ENCODE measurements at places on chromosomes 1 and 21. TPM values are rescaled to one million over a fixed set of nuclear protein-coding genes. Genes with fewer than 3 reads are reported as not detected.

The ELAPOR1 gene
- total RNA-seq, result 0.56 TPM

The KRTAP13-3 gene
- not detected for total RNA-seq

The RHEX gene
- 4.3 TPM for total RNA-seq

The ACTN2 gene
- total RNA-seq, result 7.4 TPM

The HRNR gene
- 0.05 TPM for total RNA-seq

The PGLYRP4 gene
- not detected for total RNA-seq

The PDE9A gene
- total RNA-seq, result 4.0 TPM

The AVPR1B gene
- total RNA-seq, result not detected

The SUSD4 gene
- total RNA-seq, result 1.00 TPM

The FAM72B gene
- 0.57 TPM for total RNA-seq

The SLC1A7 gene
- 1.7 TPM for total RNA-seq

The NR1I3 gene
- not detected for total RNA-seq

The MANEAL gene
- 1.8 TPM for total RNA-seq

The CDK18 gene
- total RNA-seq, result 5.9 TPM

The SERTAD4 gene
- total RNA-seq, result 1.7 TPM

The RNF2 gene
- 15.3 TPM for total RNA-seq

The TNFRSF4 gene
- total RNA-seq, result 2.8 TPM

The CCDC181 gene
- total RNA-seq, result 0.51 TPM

The PSMA5 gene
- 51.2 TPM for total RNA-seq

The NUDT17 gene
- 1.8 TPM for total RNA-seq

The PAPPA2 gene
- total RNA-seq, result 0.97 TPM

The HORMAD1 gene
- 0.33 TPM for total RNA-seq

The GSTM1 gene
- total RNA-seq, result not detected

The ADGRL4 gene
- total RNA-seq, result 34.5 TPM

The F13B gene
- total RNA-seq, result not detected

The RGS13 gene
- total RNA-seq, result 1.2 TPM

The C1orf94 gene
- not detected for total RNA-seq

The C8B gene
- not detected for total RNA-seq

The SLAMF1 gene
- 0.38 TPM for total RNA-seq

The ADORA3 gene
- total RNA-seq, result 17.5 TPM

The AKR7A2 gene
- total RNA-seq, result 29.9 TPM

The CELA3A gene
- total RNA-seq, result 7.6 TPM

The NFIA gene
- 117 TPM for total RNA-seq

The GBP1 gene
- 36.0 TPM for total RNA-seq

The HENMT1 gene
- 5.7 TPM for total RNA-seq

The SHISAL2A gene
- not detected for total RNA-seq

The SAMD13 gene
- total RNA-seq, result 0.51 TPM

Measured in posterior vena cava (tissue), 2 donors.